Stimulated activated CD8-positive, alpha-beta memory T cell treated with anti-CD3 and anti-CD28 coated beads, Interleukin-12 subunit alpha, Interleukin-12 subunit beta, amount 100 ng/mL, for 1 hour (primary cell): ENCODE measurements at places on chromosomes 12 and 14.

GRCh38 chr14:55500219-55500701, 59.8 kb upstream of the TBPL2 start:
- no peak for DNase-seq

GRCh38 chr12:1970331-1970900, 33.8 kb downstream of the DCP1B start:
- no peak for DNase-seq

- no peak for DNase-seq
Measured at GRCh38 chr14:21965042-21965441, 291.4 kb upstream of the OR4E1 start.

GRCh38 chr12:124776125-124776513, 87.5 kb downstream of the SCARB1 start:
- DNase-seq: no peak

DNA sequence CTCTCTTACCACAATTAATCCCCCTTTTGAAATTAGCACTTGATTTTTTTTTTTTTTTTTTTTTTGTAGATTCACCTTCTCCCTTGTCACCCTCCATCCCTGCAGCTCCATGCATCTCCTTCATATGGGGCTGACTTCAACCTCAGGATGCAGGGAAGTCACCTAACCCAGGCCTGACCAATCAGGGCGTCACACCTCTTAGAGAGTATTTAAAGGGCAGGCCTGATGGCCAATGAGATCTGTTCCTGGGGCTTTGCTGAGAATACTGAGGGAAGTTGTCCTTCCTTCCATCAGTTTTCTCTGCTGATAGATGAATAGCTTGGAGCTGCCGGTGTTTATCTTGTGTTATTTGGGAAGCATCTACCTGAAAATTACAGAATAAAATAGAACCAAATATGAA, 1104.7 kb upstream of the TMEM132C start:
- DNase-seq: no peak

GRCh38 chr12:10661338-10661737, 12.5 kb downstream of the STYK1 start:
- DNase-seq: no peak

DNA sequence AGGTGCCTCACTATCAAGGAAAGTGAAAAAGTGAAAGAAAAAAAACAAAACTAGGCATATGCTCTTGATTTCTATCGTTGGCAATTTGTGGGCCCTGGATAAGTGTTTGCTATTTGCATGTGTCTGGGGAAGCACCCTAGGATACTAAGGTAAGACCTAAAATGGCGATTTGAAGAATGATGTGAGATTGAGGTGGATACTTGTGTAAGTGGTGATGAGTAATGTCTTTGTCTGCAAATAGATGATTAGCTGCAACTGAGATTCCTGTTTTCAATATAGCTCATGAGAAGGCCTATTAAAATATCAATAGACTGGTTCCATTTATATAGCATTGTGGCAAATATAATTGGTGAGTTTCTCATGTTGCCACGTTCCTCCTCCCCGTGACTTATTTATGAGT, 261.7 kb downstream of the NEDD1 start:
- no peak for DNase-seq

DNA sequence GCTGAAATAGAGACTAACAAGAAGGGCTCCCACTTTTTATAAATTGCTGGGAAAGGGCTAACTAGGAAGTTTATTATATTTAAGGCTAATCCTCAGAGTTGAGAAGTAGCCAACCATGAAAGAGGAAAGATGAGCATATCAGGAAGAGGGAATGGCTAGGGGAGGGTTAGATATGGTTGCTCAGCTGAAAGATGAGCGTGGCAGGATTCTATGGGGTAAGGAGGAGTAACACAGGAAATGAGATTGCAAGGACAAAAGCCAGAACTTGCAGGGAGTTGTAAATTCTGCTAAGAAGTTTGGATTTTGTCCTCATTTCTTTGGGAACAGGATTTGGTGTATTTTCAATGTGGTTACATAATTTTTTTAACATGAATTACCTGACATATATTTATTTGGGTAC, 127.4 kb upstream of the ATP2B1 start:
- no peak for DNase-seq

- no peak for DNase-seq
Measured at GRCh38 chr14:39015964-39016577, 87.0 kb downstream of the SEC23A start.

DNA sequence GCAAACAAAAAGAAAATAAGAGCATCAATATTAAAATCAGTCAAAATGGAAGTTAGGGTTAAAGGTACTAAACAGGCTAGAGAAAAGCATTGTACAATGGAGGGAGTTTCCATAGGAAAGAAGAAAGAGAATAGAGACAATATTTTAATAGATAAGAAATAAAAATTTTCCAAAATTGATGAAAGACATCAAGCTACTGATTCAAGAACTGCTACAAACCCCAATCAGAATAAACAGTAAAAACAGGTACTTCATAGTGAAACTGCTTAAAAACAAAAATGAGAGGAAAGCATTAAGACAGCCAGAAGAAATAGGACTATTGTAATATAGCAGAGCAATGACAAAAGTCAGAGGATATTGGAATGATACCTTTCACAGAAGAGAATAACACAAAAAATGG, 413.4 kb downstream of the NELL2 start:
- DNase-seq: no peak

DNA sequence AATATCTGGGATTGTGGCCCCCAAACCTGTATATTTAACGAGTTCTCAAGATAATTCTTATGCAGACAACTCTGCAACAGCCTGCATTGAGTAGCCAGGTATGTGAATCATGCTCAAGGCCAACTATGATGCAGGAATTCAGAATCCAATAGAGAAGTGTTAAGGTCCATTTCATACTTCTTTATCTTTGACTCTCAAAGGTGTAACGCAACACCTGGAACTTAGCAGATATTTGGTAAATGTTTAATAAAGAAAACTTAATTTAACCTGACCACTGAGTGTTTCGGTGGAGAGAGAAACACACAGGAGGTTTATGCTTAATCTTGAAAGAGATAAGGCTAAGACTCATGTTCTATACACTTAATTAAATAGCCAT, 156.5 kb upstream of the PLEKHG7 start:
- no peak for DNase-seq

GRCh38 chr12:51871126-51871525, 16.8 kb upstream of the ANKRD33 start:
- DNase-seq: no peak

DNA sequence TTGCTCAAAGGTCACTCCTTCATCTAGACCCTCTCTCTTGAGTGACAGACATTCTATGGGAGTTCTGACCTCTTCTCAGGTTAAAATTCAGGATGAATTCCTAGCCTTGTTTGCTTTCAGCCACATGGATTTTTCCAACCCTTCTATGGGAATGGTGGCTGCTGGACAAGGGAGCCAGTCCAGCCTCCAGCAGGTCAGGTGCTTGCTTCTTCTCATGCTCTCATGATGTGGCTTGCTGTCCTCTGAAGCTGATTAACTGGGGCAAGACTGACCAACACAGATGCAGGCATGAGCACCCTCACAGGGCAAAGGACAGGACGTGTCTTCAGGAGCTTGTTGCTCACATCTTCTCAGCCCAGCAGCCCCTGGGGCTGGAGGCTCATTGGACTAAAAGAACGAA, 97.2 kb upstream of the SLC35F4 start:
- no peak for DNase-seq

- DNase-seq: no peak
Measured at GRCh38 chr14:63212209-63212608, 8.0 kb downstream of the RHOJ start.

DNA sequence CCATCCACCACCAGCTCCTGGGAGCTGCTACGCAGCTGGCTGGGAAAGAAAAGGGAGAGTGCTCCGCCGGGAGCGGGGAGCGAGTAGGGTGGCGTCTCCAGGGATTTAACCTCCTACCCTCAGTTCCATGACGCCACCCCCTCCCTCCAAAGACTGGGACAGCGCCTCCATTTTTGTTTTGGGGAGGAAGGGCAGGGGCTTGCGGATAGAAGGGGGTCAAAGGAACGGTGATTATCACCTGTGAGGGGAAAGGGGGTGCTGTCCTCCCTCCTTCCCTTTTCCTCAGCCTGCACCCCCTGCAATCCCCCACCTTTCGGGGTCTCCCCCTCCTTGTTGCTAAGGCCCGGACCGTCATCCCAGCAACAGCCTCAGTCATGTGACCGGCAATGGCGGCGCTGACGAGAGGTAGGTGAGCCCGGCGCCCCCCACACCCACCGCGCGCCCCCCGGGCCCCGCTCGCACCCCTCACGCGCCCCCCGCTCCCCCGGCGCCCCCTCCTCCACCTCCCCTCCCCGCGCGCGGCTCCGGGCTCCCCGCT, at the start of gene DTX3:
Gene DTX3, plus strand, starts transcription at position 371 of the 538 bp plus-strand sequence. CDS start 1,694 bp downstream, outside the sequence.
- DNase-seq: no peak

DNA sequence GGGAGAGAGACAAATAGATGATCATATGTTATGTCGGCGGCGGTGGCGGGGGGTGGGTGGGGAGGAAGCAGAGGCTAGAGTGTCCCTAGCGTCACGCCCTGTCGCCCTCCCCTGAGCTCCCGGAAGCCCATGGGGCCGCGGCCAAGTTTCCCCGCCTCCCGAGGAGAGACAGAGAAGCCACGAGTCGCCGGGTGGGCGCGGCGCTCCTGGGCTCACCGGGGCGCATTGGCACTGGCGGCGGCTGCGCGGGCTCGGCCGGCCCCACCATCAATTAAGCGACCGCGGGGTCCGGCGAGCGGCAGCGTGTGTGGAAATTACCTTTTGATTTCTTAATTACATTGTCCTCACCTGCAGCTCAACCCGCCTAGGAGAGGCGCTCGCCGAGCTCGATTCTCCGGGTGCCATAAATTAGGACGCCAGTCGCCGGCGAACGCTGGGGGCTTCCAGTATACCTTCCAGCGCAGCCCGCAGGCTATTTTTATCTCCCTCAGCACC, 119.9 kb upstream of the LHX5 start:
- no peak for DNase-seq

DNA sequence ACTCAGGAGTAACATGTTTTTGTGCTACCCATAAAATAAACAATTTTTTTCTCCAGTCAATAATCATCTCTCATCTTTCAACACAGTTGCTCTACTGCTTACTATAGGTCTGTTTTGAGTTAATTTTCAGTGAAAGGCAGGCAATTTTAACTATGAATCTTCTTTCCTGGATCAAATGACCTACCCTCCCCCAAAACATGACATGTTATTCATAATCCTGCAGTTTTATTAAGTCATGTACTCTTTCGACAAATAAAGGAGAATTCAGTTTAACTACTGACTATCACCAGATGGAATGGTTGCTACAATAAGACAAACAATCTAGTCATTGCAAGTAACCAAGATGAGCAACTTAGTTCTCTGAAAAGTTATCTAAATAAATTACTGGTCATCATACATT, 106.0 kb upstream of the FAR2 start:
- no peak for DNase-seq

DNA sequence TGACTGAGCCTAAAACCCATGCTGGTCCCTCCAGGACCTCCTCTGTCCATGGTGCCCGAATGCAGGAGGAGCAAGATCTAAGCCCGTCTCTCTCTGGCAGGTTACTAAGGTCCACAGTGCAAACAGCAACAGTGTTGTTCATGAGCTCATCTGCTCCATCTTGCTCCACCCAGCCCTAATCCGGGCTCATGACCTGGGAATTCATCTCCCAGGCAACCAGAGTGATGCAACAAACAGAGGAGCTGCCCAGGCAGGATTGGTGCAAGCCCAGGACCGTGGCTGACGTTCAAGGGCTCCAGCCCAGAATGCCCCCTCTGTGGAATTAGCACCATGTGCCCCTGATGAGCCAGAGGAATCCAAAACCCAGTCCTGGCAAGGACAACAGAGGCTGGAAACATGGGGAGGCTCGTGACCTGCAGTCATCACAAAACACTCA, 29.9 kb downstream of the HSPB8 start:
- DNase-seq: no peak

GRCh38 chr12:30108666-30109065, 324.9 kb upstream of the TMTC1 start:
- no peak for DNase-seq

- DNase-seq: no peak
Measured at GRCh38 chr12:114902665-114903064, 218.7 kb upstream of the TBX3 start.

- DNase-seq: no peak
Measured at GRCh38 chr14:101069666-101070362, 166.3 kb upstream of the RTL1 start.

GRCh38 chr14:39998114-39998513, 565.9 kb upstream of the FBXO33 start:
- DNase-seq: no peak

- DNase-seq: peak; percentile 38
Measured at GRCh38 chr12:7806863-7807487, 17.8 kb downstream of the NANOG start.

DNA sequence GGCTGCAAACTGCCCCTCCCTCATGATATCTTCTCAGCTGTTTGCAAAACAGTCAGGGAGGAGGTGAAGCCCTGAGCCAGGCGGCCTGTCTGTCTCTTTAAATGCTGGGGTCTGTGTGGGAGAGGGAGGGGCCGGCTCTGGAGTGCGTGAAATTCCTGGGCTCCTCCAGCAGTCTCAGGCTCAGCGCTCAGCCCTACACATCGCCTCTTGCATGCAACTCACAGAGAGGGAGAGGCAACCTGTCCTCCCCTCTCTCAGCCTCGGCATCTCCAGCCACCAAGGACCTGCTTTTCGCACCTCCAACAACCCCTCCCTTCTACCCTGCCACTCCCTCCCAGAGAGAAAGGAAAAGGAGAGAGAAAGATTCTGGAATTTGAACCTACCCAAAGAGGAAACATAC, at the start of gene NRXN3:
Gene NRXN3, plus strand, starts transcription at position 171 of the 400 bp plus-strand sequence. CDS start 72,721 bp downstream, outside the sequence.
- no peak for DNase-seq

- DNase-seq: no peak
Measured at GRCh38 chr14:94345344-94346064, 22.4 kb upstream of the SERPINA6 start.

DNA sequence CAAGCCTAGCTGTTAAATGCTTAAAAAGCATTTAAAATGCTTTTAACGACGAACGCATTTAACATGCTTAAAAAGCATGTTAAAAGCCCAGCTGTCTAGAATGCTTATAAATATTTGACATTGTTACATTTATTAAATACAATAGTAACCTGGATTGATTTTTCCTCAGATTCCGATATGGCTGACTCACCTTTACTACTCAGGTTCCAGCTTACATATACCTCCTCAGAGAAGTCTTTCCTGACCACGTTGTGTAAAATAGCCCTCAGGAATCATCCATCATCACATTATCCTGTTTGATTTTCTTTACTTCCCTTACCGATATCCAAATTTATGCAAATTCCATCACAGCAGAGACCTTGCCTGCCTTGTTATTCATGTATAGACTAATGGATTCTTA, 51.4 kb downstream of the SLC41A2 start:
- DNase-seq: no peak
